GM23338 (cell line): ENCODE measurements at places on chromosomes 11 and 22.
A peak's percentile ranks its signal among the peaks of the same experiment; 100 is the strongest.

DNA sequence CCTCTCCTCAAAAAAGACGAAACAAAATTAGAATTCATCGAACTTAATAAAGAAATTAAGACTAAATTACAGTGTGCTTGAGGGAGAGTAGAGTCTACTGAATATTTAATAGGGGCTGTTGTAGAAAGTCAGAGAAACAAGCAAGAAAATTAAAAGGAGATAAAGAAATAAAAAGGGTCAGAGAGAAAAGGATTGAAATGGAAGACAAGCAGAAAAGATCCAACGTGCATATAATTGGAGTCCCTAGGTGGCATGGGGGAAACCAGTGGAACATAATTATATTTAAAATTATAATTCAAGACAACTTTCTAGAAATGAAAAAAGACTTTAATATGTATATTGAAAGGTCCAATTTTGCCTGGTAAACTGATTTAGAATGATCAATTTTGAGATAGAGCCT lies 74.3 kb downstream of the ACER3 start:
- peak; percentile 49 for DNase-seq

DNA sequence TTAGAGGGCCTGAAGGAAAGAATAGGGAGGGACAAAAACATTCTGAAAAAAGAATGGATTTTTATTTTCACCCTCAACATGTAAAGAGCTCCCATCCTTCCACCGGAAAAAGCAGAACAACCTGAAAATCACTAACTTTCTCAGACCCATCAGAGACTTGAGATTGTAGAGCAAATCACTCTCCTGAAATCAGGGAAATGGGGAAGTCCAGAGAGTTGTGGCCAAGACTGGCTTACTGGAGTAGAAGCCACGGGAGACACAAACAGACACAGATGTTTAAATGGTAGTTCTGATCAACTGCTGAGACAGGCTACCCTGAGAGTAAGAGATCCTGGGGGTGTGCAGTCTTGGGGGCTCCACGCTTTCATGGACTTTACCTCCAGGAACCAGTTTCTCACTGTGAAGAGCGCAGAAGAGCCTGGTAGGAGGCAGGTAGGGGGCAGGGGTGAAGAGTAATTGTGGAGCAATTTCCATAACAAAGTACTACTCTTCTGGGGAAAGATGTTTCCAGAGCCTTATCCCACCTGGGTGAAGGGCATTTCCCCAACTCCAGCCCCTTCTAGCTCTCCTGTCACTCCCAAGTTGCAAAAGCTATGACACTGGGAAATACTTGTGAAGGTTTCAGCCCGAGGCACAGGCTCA lies 47.1 kb downstream of the ASCL2 start:
- DNase-seq, result peak; percentile 62

- no peak for DNase-seq
Observed at GRCh38 chr11:114215871-114216795, 80.1 kb upstream of the NNMT start.

GRCh38 chr22:50473855-50474671 lies 772 bp downstream of the SBF1 start:
- DNase-seq, result peak; percentile 54

DNA sequence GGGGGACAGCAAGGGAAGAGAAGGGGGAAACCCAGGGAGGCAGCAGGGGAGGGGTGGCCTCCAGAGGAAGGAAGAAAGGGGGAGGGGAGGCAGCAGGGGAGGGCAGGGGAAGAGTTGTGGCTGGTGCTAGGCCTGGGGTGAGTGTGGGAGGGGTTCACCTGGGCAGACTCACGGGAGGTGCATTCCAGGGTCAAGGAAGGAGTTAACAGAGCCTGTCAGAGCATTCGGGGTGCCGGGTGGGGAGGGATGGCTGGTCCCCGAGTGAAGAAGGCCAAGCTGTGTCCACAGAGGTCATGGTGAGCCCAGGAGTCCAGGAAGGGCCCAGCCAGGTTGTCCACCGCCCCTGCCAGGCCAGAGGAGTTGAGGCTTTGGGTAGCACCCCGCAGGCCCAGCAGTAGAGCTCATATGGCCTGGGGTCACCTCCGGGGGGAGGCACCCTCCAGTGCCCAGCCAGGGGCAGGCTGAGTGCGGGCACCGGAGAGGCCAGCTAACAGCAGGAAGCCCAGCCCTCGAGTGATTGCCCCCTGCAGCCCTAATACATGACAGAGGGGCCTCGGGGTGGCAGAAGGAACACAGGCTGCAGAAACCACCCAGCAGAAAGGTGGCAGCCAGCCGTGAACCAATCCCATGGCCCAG lies 31.1 kb upstream of the PPARA start:
- no peak for DNase-seq
